ENCODE measurements at places on chromosomes 16 and 17. TPM values are rescaled to one million over a fixed set of nuclear protein-coding genes. Genes with fewer than 3 reads are reported as not detected.

DNA sequence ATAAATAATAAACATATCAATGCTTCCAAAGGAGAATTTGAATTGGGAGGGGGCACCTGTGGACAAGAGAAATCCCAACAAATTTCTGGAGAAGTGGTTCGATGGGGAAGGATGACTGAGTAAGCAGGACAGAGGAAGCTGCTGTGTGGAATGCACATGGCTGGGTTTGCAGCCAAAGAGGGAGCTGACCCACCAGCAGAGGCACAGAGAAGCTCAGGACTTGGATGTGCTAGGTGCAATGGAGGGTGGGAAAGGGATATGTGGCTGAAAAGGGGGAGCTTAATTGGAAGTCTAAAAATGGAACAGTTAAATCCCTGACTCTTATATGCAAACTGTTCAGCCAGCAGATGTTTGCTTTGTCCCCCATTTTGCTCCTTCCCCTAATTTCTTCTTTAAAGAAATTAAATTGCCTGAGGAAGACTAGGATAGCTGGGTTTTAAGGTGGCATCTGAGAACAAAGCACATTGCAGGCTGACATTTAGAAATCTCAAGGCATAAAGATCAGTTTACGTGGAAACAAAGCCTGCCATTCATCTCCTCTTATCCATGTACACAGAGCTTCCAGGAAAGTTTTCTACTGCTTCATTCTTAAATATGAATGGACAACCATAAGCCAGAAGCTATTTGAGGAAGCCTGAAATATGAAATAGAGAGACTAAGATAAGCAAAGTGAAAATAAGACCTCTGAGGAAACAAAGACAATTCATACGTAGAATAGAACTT is 23.0 kb upstream of the TNS4 start:
- DNase-seq, result no peak
- H3K27me3 ChIP-seq, result peaks cover 3% of the 10 kb centered on the region
- H3K4me1 ChIP-seq, result peaks cover 18% of the 10 kb centered on the region
- H3K27ac ChIP-seq, result peak overlapping the region; percentile 4
- H3K4me3 ChIP-seq, result peak overlapping the region; percentile 23
- peaks cover 2% of the 10 kb centered on the region for H3K36me3 ChIP-seq

GRCh38 chr16:1607971-1608370 is 3.9 kb downstream of the IFT140 start:
- H3K27me3 ChIP-seq, result peaks cover 3% of the 10 kb centered on the region
- H3K36me3 ChIP-seq, result peaks cover 5% of the 10 kb centered on the region
- H3K4me1 ChIP-seq, result peaks cover 19% of the 10 kb centered on the region

DNA sequence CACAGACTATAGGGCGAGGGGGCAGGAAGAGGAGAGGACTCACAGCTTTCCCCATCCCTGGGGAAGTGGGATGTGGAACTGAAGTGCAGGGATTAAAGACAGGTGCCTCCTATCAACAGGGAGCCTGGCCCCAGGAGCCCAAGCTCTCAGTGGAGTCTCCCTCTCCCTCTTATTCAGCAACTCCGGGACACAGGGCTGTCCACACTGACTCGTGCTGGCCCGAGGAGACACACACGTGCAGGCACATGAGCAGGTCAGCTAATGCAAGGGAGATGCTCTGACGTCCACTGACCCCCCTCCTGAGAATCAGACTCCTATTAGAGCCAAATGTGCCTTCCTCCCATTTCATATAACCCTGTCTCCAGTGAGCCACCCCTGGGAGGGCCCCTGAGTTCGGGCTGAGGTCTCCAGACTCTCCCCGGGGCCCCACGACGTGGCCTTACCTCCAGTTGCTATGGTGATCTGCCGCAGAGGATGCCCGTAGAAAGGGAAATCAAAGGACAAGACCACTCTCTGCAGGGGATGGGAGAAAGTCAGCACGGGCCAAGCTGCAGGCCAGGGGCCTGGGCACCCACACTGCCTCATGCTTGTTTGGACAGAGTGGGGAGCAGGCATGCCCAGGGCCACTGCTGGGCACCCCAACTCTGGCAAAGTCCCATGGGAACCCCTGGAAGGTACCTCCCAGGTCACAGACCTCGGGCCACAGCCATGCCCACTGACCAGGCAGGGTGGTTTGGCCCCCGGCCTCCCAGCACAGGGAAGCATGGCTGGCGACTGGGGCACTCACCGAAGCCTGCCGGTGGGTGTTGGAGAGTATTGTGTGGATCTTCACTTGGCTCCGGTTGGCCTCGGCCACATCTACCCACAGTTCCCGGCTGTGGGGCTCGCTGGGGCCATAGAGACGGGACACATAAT is 42.7 kb downstream of the PLXDC1 start:
- H3K27me3 ChIP-seq, result no peaks in the 10 kb centered on the region
- H3K36me3 ChIP-seq, result no peaks in the 10 kb centered on the region
- no peak overlapping the region for H3K4me3 ChIP-seq
- H3K4me1 ChIP-seq, result peaks cover 12% of the 10 kb centered on the region
- H3K27ac ChIP-seq, result no peak overlapping the region

- no peaks in the 10 kb centered on the region for H3K27me3 ChIP-seq
- no peak for DNase-seq
- no peaks in the 10 kb centered on the region for H3K36me3 ChIP-seq
- H3K4me3 ChIP-seq, result no peak overlapping the region
- no peaks in the 10 kb centered on the region for H3K4me1 ChIP-seq
Observed at GRCh38 chr16:56898847-56899246, 33.1 kb upstream of the HERPUD1 start.

GRCh38 chr17:37067555-37068111 is 118.9 kb downstream of the AATF start:
- H3K36me3 ChIP-seq, result no peaks in the 10 kb centered on the region
- no peak overlapping the region for H3K4me3 ChIP-seq
- H3K4me1 ChIP-seq, result peaks cover 10% of the 10 kb centered on the region
- H3K27ac ChIP-seq, result no peak overlapping the region
- DNase-seq, result no peak
- peaks cover 14% of the 10 kb centered on the region for H3K27me3 ChIP-seq

GRCh38 chr17:9684955-9685621 is 39.8 kb downstream of the USP43 start:
- peaks cover 7% of the 10 kb centered on the region for H3K36me3 ChIP-seq
- no peaks in the 10 kb centered on the region for H3K4me1 ChIP-seq
- H3K4me3 ChIP-seq, result no peak overlapping the region
- no peaks in the 10 kb centered on the region for H3K27me3 ChIP-seq
- DNase-seq, result no peak

DNA sequence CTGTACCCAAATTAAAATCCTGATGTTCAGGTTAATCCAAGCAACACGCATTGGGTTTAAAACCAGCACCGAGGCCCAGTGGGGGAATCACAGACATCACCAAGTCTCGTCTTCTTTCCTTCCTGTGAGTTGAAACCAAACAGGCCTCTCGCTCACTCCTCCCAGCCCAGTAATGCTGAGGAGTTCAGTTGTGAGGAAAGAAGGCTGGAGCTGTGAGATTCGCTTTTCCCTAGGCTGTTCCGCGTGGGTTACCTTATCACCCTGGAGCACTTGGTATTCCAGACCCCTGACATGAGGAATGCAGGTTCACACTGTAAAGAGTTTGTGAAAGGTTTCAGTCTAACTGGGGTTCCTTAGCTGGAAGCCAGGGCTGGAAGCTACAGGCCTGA is 20.8 kb downstream of the CIBAR2 start:
- H3K36me3 ChIP-seq, result no peaks in the 10 kb centered on the region
- H3K27ac ChIP-seq, result no peak overlapping the region
- H3K27me3 ChIP-seq, result no peaks in the 10 kb centered on the region
- peaks cover 17% of the 10 kb centered on the region for H3K4me1 ChIP-seq

- H3K4me3 ChIP-seq, result no peak overlapping the region
- no peak for DNase-seq
- H3K27ac ChIP-seq, result peak overlapping the region; percentile 62
- H3K27me3 ChIP-seq, result peaks cover 12% of the 10 kb centered on the region
- H3K4me1 ChIP-seq, result no peaks in the 10 kb centered on the region
- H3K36me3 ChIP-seq, result no peaks in the 10 kb centered on the region
Observed at GRCh38 chr16:80889779-80890359, 85.5 kb upstream of the CDYL2 start.

GRCh38 chr17:47862621-47863440 is 11.9 kb upstream of the SP6 start:
- no peak overlapping the region for H3K4me3 ChIP-seq
- no peak for DNase-seq
- no peak overlapping the region for H3K27ac ChIP-seq
- no peaks in the 10 kb centered on the region for H3K4me1 ChIP-seq
- peaks cover 61% of the 10 kb centered on the region for H3K27me3 ChIP-seq

DNA sequence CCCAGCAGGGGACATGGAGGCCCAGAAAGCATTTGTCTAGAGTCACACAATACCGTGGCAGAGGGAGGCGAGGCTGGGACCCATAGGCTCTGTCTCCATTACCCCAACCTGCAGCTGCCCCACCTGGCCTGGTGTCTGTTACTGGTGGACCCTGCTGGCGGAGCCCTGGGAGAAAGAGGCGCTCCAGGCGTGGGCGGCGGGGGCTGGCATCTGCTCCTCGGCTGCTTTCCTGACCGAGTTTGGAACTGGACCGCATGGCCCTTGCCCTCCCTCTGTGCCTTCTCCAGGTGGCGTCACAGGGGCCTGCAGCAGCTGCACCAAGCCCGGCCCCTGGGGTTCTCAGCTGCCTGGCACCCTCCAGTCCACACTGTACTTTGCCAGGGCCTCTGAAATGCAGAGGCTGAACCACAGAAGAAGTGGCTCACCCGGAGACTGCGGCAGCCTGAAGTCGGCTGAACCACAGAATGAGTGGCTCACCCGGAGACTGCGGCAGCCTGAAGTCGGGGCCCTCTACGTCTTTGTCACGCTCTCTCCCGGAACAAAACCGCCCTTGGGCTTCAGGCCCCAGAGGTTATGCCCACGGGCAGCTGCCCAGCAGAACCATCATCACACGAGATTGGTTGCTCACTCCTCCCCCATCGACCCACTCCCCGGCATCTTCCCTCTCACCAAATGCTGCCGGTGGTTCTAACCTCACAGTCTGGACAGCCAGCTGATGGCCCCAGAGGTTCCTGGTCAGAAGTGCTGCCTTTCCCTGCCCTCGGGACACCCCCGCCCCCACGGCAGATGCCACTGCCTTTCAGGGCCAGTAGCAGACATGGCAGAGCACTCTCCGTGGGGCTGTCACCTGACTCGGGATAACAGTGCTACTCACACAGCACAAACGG is 20.2 kb downstream of the CBFA2T3 start:
- peak overlapping the region; percentile 81 for H3K27ac ChIP-seq
- H3K27me3 ChIP-seq, result no peaks in the 10 kb centered on the region
- no peaks in the 10 kb centered on the region for H3K36me3 ChIP-seq

- no peaks in the 10 kb centered on the region for H3K27me3 ChIP-seq
- H3K36me3 ChIP-seq, result peaks cover 4% of the 10 kb centered on the region
- H3K27ac ChIP-seq, result peak overlapping the region; percentile 88
- peaks cover 13% of the 10 kb centered on the region for H3K4me1 ChIP-seq
- peak overlapping the region; percentile 31 for H3K4me3 ChIP-seq
Observed at GRCh38 chr17:18267927-18268711, 7.7 kb downstream of the MIEF2 start.

- H3K4me3 ChIP-seq, result peak within 1 kb of the TSS; percentile 69
- H3K27me3 ChIP-seq, result peaks cover 47% of the 10 kb centered on the region
- no peaks in the 10 kb centered on the region for H3K4me1 ChIP-seq
Observed at GRCh38 chr16:280552-280951, at the start of gene ARHGDIG. TSS of gene ARHGDIG (plus strand) at chr16:280591. CDS start at chr16:280681, 90 bp downstream.

- no peak overlapping the region for H3K4me3 ChIP-seq
Observed at GRCh38 chr17:43327421-43327820, 71.4 kb upstream of the ARL4D start.

- no peak overlapping the region for H3K27ac ChIP-seq
- no peaks in the 10 kb centered on the region for H3K27me3 ChIP-seq
- H3K4me3 ChIP-seq, result no peak overlapping the region
- no peaks in the 10 kb centered on the region for H3K36me3 ChIP-seq
Observed at GRCh38 chr16:4790261-4790660, 2.1 kb upstream of the SEPTIN12 start.

DNA sequence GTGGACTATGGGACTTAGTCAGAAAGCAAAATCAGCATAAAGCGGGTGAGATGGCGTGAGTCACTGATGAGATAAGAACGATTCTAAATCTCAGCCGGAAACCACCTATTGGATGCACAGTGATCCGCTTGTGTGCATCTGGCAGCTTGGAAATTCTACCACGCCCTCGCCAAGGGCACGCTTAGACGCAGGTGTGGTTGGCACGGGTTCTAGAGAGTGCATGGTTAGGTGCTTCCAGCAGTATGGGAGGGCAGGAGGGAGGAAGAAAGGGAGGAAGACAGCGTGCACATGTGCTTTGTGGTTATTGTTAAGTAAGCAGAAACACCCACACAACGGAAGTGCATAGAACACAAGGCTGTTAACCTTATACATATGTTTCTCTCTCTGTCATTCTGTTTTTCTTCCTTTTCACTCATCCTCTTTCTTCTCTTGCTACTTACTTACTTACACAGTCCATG is 374.0 kb upstream of the ASIC2 start:
- no peaks in the 10 kb centered on the region for H3K36me3 ChIP-seq
- H3K4me3 ChIP-seq, result no peak overlapping the region
- peaks cover 3% of the 10 kb centered on the region for H3K4me1 ChIP-seq
- H3K27me3 ChIP-seq, result peaks cover 9% of the 10 kb centered on the region
- H3K27ac ChIP-seq, result no peak overlapping the region

GRCh38 chr17:15405058-15405415 is 62.4 kb downstream of the CDRT4 start:
- peaks cover 7% of the 10 kb centered on the region for H3K4me1 ChIP-seq
- H3K27me3 ChIP-seq, result no peaks in the 10 kb centered on the region
- H3K4me3 ChIP-seq, result no peak overlapping the region
- no peak for DNase-seq
- no peak overlapping the region for H3K27ac ChIP-seq

DNA sequence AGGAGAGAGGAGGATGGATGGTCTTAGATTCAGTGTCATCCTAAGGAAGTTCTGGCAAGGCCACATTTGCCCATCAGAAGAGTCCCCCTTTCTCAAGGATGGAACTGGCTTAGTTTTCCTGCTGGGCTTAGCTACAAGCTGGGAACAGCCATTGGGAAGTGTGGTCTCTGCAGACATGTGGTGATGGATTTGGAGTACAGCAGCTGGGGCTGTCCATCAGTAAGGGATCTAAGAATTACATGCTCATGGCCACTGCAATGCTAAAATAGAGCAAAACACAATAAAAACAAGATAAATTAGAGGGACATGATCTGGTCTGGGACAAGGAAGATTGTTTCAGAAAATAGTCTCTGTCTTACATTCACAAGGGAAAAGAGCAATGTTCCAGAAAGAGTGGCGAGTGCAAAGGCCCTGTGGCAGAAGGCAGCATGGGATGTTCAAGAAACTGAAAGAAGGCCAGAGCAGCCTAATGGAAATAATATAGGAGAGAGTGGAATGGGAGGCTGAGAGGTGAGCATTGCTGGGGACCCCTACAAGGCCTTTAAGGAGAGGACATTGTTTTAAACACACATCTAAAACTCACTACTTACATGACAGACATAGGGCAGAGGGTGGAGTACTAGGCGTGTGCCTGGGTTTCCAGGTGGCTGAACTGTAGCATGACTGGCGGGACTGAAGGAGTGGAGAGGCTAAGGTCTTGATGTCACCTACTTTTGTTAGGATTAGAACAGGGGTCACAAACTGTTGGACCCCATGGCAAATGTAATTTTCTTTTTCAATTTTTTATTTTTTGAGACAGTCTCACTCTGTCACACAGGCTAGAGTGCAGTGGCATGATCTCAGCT is 17.0 kb upstream of the TOX3 start:
- DNase-seq, result no peak
- no peaks in the 10 kb centered on the region for H3K27me3 ChIP-seq
- H3K36me3 ChIP-seq, result no peaks in the 10 kb centered on the region
- H3K27ac ChIP-seq, result no peak overlapping the region
- no peaks in the 10 kb centered on the region for H3K4me1 ChIP-seq

Gene PIRT
- total RNA-seq, result 0.07 TPM

Gene MPO
- total RNA-seq, result not detected

Gene SKAP1
- 0.49 TPM for total RNA-seq

Gene CTRB1
- total RNA-seq, result not detected

Gene CNGB1
- 0.21 TPM for total RNA-seq

Gene NAA60
- 48.9 TPM for total RNA-seq

Gene VAT1L
- 5.2 TPM for total RNA-seq

Gene CTRL
- total RNA-seq, result 2.5 TPM

All from neural crest cell (in vitro differentiated cells).